Fibroblast of the aortic adventitia (primary cell): ENCODE measurements at places on chromosomes 4 and X. TPM values are rescaled to one million over a fixed set of nuclear protein-coding genes. Genes with fewer than 3 reads are reported as not detected.

GPR82 gene
- total RNA-seq: under 0.01 TPM in 1 of 2 replicates, not detected in the other

ENAM gene
- total RNA-seq: 0.18 TPM in 1 of 2 replicates, not detected in the other

IL13RA2 gene
- 21.8 and 213 TPM in 2 replicates for total RNA-seq

DCAF8L2 gene
- total RNA-seq: not detected in 2 replicates

GPC3 gene
- total RNA-seq: 16.4 TPM in 1 of 2 replicates, not detected in the other

OPN1LW gene
- total RNA-seq: not detected in 2 replicates

SLC49A3 gene
- total RNA-seq: 5.6 and 11.6 TPM in 2 replicates

IL15 gene
- 2.3 TPM in 2 replicates for total RNA-seq

RPA4 gene
- 0.33 and 1.4 TPM in 2 replicates for total RNA-seq

BRS3 gene
- total RNA-seq: not detected in 2 replicates

FGF2 gene
- 16.3 and 79.5 TPM in 2 replicates for total RNA-seq

DNA sequence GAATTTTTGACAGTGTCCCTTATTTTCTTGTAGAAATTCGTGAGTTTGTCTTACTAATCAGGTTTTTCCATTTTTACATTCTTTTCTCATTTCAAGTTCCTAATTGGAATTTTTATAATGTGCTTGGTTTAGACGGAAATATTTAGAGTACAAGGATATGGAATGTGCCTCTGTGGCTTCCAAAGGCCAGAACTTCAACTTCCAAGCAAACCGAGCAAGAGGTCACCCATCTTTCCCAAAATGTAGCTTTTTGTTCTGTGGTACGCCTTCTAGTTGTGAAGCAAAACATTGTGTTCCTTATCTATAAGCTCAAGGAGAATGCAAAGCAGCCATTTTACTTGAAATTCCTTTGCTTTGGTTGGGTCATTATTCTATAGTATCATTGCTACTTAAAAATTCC, 212.8 kb upstream of the PACRGL start:
- DNase-seq: no peak

- no peak for DNase-seq
These were observed 16.9 kb downstream of the OTUD5 start for GRCh38 chrX:48940404-48940955.

DNA sequence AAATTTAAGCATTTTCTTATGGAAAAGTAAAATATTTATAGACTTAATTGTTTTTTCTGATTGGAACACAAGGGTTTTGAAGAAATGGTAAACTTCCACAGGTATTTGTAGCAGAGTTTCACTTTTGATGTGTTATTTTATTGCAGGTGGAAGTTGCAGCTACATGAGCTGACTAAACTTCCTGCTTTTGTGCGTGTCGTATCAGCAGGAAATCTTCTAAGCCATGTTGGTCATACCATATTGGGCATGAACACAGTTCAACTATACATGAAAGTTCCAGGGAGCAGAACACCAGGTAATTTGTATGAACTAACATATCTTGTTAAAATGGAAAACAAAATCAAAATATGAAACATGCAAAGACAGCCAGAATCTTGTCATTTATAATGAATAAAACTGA, 117.4 kb downstream of the DIPK2B start:
- no peak for DNase-seq

DNA sequence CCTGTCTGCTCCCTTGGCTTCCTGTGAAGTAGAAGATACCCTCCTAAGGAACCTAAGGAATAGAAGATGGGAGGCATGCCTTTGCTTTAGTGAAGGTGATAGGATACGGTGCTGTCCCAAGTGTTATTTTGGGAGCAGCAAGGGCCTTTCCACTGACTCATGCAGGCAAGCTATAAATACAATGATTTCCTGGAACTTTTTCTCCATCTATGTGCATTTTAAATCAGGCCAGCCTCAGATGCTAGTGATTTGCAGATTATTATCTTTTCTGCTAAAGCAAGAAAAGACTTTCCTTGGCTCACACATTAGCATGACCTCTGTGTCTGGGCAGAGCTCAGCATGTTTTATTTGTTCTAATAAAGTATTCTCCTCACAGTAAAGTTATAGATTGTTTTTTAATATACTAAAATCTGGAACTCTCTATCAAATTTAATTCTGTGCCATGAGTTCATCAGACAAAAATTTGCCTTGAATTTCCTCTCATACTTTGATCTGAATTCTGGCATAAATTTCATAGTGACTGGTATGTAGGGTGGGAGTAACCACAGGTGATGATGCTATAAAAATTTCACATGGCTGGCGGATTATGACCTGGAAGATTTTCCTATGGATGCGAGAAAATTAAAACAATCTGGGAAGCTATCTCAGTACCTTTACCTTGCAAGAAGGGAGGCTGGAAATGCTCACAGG, 131.7 kb downstream of the REPS2 start:
- DNase-seq: peak; percentile 72

GRCh38 chrX:10577853-10578252, 42.5 kb downstream of the MID1 start:
- DNase-seq: peak; percentile 56

- peak; percentile 49 for DNase-seq
These were observed 198.9 kb downstream of the MID1IP1 start for GRCh38 chrX:38999967-39000745.

- DNase-seq: no peak
These were observed 110.7 kb downstream of the ARAP2 start for GRCh38 chr4:36133658-36134057.

- DNase-seq: no peak
These were observed 277.7 kb downstream of the TMA16 start for GRCh38 chr4:163772238-163772637.

GRCh38 chrX:134659761-134660160, 1.5 kb upstream of the PLAC1 start:
- DNase-seq: no peak

DNA sequence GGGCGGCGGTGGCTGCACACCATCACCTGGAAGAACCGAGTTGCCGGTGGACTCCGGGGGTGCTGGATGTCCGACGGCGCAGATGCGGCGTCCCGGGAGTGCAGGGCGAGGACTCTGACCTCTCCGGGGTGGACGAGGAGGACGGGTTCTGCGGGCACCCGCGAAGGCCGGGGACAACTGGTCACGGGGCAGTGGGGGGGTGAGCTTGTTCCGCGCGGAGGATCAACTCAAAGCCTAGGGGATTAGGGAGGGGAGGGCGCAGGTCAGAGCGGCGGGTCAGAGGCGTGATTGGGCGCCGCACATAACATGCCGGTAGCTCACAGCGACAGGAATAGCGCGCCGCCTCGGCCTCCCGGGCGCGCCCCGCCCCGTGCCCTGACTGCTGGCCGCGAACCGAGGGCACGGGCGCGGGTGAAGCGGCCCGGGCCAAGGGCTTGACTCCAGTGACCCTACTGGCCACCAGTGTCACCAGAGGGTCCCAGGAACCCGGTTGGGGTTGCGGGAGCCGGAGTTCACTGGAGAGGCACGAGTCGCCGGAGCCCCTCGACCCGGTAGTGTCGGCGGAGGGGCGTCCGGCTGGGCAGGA, at the start of gene KLHL34:
TSS of gene KLHL34 (minus strand) at position 179 of the 586 bp plus-strand sequence. CDS start 542 bp downstream, outside the sequence.
- DNase-seq: no peak

GRCh38 chr4:78032929-78033328, 24.2 kb upstream of the FRAS1 start:
- no peak for DNase-seq

GRCh38 chr4:52028970-52029369, 8.8 kb upstream of the LRRC66 start:
- DNase-seq: peak; percentile 59

DNA sequence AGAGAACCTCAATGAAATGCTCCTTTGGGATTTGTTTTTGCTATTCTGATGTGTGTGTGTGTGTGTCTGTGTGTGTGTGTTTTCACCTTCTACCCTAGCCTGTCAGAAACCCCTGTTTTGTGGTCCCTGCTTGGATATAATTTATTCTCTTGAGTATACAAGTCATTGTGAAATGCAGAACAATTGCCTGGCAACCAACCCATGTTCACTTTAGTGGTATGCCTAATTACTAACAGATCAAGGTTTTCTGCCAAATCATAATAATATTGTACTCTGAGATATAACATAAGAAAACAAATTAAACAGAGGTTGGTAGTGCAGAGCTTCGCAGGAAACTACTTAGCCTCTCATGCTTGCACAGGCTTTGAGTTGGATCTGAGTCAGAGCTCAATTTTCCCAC, 7.0 kb upstream of the TET2 start:
- DNase-seq: peak; percentile 59
